Activated naive CD4-positive, alpha-beta T cell treated with anti-CD3 and anti-CD28 coated beads, Interleukin-2, amount 50 U/mL, for 72 hours (primary cell): ENCODE measurements at places on chromosomes 2 and 18. TPM values are rescaled to one million over a fixed set of nuclear protein-coding genes. Genes with fewer than 3 reads are reported as not detected.

- peak; percentile 25 for DNase-seq
Observed at GRCh38 chr2:98656800-98657199, 48.4 kb downstream of the UNC50 start.

DNA sequence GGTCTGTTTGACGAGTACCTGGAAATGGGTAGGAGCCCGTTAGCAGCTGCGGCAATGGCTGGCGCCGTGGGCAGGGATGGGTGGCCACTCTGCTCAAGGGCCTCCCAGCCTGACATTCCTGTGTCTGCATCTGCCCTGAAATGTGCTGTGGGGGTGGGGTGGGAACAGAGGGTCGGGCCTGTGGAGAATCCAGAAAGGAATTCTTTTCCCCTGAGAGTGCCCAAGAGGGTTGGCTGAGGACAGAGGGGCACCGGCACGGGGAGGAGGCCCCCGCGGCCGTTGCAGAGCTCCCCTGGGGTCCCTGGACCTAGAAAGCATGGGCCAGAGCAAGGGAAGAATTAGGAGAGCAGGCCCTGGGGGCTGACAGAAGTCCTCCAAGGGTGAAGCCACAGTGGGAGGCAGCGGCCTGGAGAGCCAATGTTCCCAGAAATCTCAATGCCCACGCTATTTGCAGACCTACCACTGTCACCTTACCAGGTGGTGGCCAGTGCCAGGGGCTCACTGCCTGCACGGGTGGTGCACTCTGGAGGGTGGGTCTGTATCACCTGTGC lies 27.8 kb downstream of the ANO7 start:
- no peak for DNase-seq

GRCh38 chr18:48197819-48198218 lies 211.4 kb downstream of the ZBTB7C start:
- no peak for DNase-seq

DNA sequence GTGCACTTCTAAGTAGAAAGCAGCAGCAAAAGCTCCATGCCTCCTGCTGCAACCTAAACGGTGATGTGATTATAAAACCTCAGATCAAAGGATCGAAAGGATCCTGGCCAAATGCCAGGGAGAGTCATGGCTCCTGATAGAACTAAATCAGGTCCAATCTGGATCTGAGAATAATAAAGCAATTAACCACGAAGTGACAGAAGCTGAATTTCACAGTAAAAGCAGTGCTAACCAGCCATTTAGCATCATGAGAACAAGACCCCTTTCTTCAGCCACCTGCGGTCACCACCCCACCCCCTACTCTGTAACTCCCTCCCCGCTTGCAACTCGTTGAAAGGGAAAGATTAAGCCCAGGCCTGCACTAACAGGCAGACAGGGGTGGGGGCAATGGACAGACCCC lies 748.7 kb downstream of the BCL11A start:
- DNase-seq = no peak

GRCh38 chr2:73238976-73239375 lies 4.9 kb downstream of the CCT7 start:
- DNase-seq = no peak

DNA sequence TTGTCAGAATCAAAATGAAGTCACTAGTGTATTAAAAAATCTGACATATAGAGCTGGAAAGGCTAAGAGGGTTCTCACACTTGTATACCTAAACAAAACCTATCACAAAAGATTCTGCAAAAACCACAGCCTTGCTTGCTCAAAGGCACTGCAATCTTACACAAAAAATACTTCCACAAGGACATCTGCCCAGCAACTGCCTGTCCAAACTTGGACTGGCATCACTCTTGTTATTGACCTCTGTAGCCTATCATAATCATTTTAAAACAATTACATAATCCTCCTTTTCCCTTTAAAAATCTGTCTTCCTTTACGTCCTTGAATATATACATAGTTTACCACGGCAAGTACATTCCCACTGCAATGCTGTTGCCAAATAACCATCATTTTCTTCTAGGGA lies 19.9 kb downstream of the CHMP3 start:
- no peak for DNase-seq

DNA sequence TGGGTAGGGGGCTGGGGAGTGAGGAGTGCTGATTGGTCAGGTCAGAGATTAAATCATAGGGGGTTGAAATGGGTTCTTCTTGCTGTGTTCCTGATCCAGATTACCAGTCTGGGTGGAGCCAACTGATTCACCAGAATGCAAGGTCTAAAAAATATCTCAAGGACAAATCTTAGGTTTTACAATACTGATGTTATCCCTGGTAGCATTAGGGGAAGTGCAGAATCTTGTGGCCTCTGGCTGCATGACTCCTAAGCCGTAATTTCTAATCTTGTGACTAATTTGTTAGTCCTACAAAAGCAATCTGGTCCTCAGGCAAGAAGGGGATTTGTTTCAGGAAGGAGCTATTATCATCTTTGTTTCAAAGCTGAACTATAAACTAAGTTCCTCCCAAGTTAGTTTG lies 289.2 kb upstream of the KYNU start:
- DNase-seq = no peak

GRCh38 chr18:58403799-58404455 lies 225.0 kb downstream of the ALPK2 start:
- no peak for DNase-seq

- no peak for DNase-seq
Observed at GRCh38 chr2:97735161-97735561, 21.8 kb downstream of the ZAP70 start.

DNA sequence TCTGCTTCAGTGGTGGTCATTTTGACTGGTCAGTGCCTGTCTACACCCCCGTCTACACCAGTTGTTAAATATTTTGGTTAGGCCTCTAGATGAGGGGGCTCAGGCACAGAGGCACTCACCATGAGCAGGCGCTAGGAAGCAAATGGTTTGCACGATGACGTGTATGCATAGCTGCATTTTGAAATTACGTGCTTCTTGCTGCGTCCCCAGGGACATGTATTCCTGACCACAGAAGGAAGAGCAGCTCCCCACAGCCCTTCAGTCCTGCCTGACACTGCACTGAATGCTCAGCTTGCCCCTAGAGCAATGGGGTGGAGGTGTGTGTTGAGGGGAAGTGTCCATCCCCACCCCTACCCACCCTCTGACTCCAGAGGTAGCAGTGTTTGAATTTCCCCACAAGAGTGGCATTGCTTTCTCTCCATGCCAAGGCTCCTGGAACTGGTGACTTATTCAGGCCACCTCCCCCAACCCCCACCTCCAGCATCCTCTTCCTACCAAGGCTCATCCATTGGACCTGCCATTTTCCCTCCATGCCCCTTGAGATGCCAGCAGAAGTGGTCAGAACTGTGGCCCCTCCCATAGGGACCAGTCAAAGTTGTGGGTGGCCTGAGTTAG lies 11.4 kb upstream of the ZAP70 start:
- no peak for DNase-seq

DNA sequence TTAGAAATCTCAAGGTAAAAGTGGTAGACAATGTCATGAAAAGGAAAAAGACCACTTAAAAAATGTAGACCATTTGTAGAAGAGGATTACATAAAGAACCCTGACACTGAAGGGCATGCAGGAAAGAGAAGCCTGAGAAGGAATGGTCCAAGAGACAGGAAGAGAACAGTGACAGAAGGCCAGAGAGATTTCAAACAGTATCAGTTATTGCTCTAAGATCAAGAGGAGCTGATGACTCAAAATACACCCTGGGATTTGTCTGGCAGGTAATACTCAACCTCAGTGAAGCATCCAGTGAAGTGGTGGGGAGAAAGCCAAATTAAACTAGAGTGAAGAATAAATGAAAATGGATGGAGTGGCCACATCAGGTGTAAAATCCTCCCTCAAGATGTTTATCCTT lies 100.5 kb downstream of the PDE11A start:
- no peak for DNase-seq

DNA sequence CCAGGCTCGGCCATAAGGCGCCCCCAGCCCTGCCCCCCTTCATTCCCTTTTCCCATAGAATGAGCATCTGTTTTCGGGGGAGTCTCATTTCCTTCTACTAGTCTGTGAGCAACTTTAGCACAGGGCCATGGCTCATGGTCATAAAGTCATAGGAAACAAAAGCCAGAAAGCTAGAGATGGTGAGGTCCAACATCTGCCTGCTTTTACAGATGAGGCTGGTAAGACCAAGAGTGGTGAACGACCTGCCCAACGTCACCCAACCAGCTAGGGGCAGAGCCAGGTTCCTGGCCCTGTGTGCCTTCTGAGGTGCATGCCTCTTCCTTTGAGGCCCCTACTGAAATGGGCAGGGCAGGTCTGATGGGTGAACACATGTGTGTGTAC lies 212.7 kb downstream of the DYSF start:
- DNase-seq = no peak

DNA sequence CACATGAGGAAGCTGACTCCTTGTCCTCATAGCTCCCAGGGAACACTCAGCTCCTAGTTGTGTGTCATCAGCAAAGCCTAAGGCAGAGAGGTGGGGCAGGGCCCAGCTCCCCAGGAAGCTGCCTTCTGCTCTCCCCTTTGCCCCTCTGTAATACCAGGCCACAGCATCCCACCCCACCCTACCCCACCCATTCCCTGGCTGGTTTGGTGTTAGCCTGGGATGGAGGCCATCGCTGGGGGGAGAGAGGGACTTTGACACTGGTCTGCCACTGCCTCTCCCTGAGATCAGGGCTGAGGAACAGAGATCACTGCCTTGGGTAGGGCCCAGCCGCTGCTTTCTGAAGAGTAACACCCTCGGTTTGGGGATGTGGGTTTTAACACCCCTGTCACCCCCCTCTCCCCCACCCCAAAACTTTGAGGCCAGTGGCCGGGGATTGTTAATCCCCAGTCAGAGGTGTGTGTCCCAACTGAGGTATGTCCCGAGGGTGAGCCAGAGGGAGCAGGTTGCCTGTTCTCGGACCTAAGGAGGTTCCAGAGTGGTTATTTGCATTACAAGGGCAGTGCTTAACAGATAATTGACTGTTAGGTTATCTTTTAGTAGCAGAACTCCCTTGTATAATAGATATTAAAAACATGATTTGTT lies 41.4 kb downstream of the TET3 start:
- no peak for DNase-seq

DNA sequence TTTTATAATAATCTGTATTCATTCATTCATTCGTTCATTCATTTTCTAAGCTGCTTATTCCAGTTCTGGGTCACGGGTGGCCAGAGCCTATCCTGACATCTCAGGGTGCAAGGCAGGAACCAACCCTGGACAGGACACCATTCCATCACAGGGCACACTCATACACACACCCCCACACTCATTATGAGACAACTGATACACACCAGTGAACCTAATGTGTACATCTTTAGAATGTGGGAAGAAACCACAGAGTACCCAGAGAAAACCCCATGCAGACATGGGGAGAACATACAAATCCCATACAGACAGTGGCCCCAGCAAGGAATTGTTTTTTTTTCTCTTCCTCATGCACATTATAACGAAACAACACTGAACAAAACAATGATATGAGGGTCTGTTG lies 54.7 kb downstream of the RTN4 start:
- no peak for DNase-seq

DNA sequence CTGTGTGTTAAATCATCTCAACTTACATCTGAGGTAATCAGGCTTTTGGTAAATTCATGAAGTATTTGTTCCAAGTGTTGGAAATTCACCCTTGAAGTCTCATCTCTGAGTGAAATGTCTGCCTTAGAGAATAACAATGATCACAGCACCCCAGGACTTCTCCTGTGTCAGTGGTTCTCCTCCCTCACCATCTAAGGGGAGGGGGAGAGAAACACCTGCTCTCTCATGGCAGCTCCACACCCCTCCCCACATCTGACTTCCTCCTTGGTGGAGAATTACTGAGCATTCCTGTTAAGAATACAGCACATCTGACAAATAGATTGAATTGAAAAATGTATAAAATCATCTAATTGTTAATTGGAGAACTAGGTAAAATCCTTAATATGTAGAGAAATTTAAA lies 532.1 kb downstream of the RNF144A start:
- no peak for DNase-seq

The NT5C1B gene
- total RNA-seq = not detected

The IMPACT gene
- 13.6 TPM for total RNA-seq

The RNF138 gene
- 64.7 TPM for total RNA-seq

The UPP2 gene
- total RNA-seq = not detected

The CENPA gene
- 38.1 TPM for total RNA-seq

The MMADHC gene
- total RNA-seq = 112 TPM

The FOXI3 gene
- not detected for total RNA-seq

The MTX2 gene
- 28.2 TPM for total RNA-seq

The GKN1 gene
- not detected for total RNA-seq

The OTOF gene
- total RNA-seq = 0.16 TPM

The AFF3 gene
- 5.2 TPM for total RNA-seq
